Activated CD8-positive, alpha-beta memory T cell treated with anti-CD3 and anti-CD28 coated beads for 4 hours (primary cell): ENCODE measurements at places on chromosomes 6 and 20.

DNA sequence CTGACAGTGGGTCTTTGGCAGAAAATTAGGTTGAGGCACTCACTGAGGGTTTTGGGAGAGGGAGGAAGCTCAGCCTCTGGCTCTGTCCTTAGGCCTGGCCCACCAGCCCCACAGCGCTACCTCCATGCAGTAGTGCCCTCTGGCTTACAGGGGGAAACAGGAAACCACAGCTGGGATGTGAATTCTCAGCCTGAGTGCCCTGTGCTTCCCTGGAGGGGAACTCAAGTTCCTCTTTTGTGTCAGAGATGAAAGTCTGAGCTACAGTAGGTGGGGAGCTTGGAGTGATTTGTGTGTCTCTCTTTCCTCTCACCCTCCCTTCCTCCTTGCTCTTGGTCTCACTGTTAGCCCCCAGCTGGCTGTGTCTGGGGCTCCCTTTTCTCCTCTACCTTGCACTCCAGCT is 48.2 kb upstream of the BLCAP start:
- DNase-seq, result no peak

- DNase-seq, result no peak
These were observed 249.5 kb upstream of the KCNG1 start for GRCh38 chr20:51272401-51272800.

DNA sequence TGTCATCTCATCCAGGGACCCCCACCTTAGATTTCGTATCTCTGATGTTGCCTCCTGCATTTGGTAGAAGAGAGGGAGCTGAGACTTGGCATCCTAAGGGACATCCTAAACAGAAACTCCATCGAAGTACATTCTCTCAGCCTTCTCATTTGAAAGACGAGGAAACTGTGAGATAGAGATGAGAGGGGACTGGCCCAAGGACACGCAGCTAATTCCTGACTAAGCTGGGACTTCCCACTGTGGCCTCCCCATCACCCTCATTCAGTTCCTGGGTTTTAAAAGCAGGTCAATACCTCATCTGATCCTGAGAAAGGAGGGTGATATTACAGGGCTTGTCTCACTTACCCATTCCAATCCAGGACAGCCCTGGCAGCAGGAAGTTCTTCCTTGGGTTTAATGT is 855 bp upstream of the WFDC5 start:
- DNase-seq, result no peak

DNA sequence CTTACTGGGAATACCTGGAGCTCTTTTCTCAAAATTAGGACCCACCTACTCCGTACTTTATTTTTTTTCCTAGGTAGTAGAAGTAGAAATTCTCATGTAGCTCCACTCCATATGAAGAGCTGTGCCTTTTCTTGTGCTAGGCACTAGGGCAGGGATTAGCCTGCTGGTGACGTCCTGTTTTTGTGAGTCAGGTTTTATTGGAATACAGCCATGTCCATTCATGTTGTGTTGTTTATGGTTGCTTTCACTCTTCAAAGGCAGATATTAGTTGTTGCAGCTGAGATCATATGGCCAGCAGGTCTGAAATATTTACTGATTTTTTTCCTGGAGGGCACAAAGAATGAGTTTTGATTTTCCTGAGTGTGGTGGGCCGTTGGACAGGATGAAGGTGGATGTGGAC is 20.5 kb downstream of the XRN2 start:
- no peak for DNase-seq

DNA sequence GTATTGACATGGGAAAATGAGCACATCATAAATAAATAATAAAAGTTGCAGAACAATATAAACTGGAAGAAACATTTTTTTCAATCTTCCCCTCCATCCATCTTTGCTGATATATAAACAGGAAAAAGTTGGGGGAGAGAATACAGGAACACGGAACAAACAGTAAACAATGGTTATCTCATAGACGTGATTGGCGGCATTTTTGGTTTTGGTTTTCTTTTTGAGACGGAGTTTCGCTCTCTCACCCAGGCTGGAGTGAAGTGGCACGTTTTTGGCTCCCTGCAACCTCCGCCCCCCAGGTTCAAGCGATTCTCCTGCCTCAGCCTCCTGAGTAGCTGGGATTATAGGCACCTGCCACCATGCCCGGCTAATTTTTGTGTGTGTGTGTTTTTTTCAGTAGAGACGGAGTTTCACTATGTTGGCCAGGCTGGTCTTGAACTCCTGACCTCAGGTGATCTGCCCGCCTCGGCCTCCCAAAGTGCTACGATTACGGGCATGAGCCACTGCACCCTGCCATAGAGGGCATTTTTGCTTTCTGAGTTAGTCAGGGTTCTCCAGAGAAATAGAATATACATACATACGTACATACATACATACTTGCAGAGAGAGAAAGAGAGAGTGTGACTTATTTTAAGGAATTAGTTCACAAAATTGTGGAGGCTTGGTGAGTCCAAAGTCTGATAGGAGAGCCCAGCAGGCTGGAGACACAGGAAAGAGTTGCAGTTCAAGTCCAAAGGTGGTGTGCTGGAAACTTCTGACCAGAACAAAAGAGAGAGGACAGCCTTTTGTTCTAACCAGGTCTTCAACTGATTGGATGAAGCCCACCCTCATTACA is 22.6 kb downstream of the GNL1 start:
- DNase-seq, result no peak

GRCh38 chr20:48132834-48133233 is 347.6 kb upstream of the SULF2 start:
- no peak for DNase-seq

DNA sequence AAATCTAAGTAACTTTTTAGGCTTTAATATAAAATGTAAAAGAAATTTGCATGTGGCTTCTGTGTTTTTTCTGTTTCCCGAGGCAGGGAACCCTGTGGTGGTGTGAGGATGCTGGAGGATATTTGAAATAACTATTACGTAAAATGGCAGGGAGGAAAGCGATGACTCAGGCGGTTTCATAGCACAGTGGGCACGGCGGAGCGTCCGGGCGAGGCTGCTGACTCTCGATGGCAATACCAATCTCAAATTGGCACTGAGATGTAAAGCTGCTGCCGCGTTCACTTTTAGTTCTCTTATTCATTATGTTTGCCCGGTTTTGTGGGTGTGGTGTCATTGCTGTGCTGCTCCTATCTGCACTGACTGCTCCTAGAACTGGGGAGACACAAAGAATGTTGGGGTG is 254.3 kb downstream of the THBS2 start:
- DNase-seq, result no peak

DNA sequence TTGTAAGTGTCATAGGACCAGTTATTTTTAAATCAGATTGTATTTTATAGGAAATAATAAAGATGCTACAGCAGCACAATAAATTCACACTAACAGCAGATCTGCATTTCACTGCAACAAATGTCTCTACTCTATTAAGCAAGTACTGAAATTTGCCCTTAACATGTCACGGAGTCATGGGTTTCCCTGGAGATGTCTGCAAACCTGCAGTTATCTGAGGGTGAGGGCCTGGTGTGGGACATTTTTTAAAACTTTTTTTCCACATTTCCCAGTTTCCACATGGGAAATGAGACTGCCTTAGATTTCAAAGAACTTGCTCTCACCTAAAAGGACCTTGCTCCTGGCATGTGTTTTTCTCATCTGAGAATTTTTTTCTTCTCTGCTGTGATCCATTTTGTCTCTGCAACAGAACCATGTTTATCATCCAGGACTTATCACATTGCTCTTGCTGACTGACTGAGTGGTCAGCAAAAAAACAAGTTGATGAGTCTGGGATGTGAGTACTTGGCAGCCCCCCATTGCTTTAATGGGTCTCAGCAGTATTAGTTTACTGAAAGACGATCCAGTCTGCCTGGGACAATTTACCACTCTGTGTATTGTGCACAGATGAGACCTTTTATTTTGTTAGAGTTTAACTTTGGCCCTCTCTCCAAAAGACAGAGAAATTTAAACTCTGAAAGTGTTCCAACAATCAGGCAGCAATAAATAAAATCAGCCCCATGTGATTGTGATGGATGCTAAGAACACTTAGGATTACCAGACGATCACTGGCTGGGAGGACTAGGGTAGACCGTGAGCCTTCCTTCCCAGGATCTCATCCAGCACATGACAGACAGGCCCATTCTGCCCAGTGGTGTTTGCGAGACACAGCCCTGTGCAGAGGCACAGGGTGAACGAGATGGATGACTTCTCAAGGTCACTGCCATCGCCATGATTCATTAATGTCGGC is 268.8 kb downstream of the BTBD9 start:
- DNase-seq, result no peak

GRCh38 chr20:35007413-35007812 is 51.7 kb downstream of the MYH7B start:
- DNase-seq, result no peak

GRCh38 chr6:75409286-75409685 is 84.3 kb downstream of the FILIP1 start:
- DNase-seq, result no peak

- no peak for DNase-seq
These were observed at the start of gene TREML4 for GRCh38 chr6:41228096-41228495. Gene TREML4 (plus strand): TSS chr6:41228349. CDS start chr6:41228428, 79 bp downstream.

DNA sequence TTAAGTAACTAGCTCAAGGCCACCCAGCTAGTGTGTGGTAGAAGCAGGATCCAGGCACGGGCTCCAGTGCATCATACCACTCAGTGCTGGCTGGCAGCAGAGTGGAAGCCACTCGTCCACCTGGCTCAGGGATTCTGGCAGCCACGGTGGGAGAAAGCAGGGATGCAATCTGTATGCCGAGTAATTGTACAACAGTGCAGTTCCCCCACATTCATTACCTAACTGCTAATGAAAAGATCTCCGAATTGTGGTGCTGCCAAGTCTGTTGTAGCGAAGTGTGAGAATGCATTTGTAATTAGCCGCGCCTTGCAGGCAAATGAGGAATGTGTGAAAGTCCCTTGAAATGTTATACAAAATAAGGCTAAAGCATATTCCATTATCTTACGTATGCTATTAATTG is 29.0 kb downstream of the KCNG1 start:
- no peak for DNase-seq

GRCh38 chr6:142787422-142787821 is 157.6 kb downstream of the HIVEP2 start:
- DNase-seq, result no peak

- DNase-seq, result no peak
These were observed 54.1 kb upstream of the SASH1 start for GRCh38 chr6:148288541-148288940.
